ENCODE measurements at places on chromosomes 2 and 18.

DNA sequence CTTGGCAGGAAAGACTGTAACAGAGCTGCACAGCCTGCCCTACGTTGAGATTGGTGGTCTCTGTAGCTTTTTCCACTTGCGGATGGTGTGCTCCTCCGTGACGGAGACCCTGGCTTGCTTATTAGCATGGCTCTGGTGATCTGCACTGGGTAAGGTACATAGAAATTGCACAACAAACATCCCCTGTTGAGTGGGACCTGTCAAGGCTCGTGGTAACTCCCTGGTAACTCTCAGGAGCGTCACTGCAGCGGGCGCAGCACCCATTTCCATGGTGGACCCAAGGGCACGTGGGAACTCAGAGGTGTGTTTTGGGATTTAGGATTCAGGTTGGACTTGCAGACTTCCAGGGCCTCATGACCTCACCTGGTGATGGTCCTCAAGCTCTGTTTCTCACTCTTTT lies 1.1 kb downstream of the TRAF3IP1 start:
- no peak for DNase-seq

DNA sequence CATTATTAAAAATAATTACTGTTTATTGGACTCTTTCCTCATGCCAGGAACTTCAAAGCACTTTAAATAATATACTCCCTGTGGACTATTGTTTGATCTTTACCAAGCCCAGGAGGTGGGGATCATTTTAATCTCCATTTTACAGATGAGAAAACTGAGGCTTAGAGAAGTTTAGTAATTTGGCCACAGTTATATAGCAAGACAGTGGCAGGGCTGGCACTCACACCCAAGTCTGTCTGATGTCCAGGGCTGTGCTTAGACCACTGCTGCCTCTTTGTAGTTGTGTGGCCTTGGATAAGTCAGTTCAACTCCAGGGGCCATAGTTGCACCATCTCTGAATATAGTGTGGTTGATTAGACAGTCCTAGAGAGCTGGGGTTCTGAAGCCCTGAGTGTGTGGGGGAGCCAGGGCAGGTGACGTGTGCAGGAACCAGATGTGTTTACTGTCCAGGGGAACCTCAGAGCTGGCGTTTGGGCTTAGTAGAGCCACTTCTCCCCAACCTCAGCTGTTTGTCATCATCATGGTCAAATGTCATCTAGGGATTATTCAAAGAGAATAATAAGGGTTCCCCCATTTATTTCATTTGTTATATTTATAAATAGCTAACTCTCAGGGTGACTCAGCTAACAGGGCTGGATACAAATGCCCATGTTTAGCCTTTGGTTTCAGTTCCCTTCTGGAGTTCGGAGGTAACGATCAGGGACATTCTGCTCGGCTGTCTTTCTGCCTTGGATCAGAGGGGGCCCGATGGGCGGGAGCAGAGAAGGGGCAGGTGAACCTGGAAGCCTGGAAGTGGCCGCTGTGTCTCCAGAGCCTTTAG lies 68.0 kb downstream of the BOLA3 start:
- no peak for DNase-seq

GRCh38 chr2:127614246-127614645 lies 31.7 kb upstream of the GPR17 start:
- no peak for DNase-seq

- DNase-seq: no peak
Measured at GRCh38 chr2:121137571-121137970, 147.4 kb downstream of the TFCP2L1 start.

- DNase-seq: peak; percentile 84
Measured at GRCh38 chr2:128306081-128306930, 12.4 kb downstream of the HS6ST1 start.

DNA sequence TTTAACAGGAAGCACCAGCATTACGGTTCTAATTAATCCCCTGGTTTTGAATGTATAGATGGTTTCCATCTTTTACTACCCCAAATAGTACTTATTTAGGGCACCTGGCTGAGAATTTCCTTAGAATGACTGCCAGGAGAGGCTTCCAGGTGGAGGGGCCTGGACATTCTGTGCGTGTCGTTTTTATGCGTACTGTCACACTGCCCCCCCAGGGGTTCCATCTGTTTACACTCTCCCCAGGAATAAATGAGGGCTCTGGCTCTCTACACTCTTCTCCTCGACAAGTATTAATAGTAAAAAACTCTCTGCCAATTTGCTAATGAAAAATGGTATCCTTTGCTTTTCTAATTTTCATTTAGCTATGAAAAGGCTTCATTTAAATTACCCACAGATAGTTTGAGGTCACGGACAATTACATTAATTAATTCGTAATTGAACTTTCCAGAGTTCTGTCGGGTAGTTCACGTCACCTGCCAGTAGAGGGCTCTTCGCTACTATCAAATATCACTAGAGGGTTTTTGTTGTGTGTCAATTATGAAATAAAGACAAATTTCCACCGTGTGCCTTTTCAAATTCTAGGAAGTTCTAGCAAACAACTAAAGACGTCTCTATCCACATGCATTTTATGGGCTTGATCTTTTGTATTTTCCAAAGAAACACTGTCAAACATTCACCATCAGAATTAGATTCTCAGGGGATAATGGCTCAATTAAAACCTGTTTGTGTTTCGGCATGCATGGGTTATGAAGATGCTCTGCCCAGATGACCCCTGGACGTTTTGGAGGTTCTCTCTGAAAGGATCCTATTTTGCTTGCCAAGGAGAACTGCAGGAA lies 88.8 kb upstream of the ASB18 start:
- DNase-seq: peak; percentile 30

DNA sequence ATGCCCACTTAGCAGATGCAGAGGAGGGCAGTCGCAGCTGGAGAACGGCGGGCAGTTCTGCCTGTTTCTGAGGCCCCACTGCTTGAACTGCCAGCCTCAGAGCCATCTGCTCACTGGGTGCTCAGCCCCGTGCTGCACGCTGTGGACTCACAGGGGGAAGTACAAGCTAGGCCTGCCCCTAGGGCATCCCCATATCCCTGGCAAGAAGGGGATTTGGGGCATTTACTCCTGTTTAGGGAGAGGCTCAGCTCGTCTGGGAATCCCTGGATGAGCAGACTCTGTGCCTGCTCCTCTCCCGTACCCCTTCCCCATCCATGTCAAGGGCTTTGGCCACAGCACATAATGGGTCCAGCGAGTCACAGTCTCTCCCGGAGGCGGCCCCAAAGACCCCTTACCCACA lies 169.8 kb upstream of the PKDCC start:
- DNase-seq: no peak

DNA sequence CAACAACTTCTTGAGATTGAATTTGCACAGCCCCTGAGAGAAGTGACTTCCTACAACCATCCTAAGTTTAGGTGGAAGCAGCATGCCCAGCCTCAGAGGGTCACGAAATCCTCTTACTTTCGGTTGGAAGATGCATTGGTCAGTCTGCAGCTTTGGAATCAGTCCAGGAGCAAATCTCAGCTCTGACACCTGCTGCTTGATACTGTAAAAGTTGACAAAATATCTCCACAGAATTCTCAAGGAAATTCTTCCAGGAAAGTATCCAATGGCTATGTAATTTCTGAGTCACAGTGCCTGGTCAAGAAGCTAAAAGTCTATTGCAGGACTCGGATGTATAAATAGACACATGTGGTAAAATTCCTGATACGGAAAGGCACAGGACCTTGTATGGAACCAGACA lies 414.5 kb upstream of the GYPC start:
- no peak for DNase-seq

- DNase-seq: no peak
Measured at GRCh38 chr18:50377061-50377798, 2.4 kb downstream of the SKA1 start.

GRCh38 chr2:152062125-152063091 lies 36.4 kb downstream of the CACNB4 start:
- no peak for DNase-seq

GRCh38 chr18:47120428-47120827 lies 29.9 kb downstream of the HDHD2 start:
- DNase-seq: no peak

- no peak for DNase-seq
Measured at GRCh38 chr2:28366496-28367282, 26.0 kb upstream of the FOSL2 start.

DNA sequence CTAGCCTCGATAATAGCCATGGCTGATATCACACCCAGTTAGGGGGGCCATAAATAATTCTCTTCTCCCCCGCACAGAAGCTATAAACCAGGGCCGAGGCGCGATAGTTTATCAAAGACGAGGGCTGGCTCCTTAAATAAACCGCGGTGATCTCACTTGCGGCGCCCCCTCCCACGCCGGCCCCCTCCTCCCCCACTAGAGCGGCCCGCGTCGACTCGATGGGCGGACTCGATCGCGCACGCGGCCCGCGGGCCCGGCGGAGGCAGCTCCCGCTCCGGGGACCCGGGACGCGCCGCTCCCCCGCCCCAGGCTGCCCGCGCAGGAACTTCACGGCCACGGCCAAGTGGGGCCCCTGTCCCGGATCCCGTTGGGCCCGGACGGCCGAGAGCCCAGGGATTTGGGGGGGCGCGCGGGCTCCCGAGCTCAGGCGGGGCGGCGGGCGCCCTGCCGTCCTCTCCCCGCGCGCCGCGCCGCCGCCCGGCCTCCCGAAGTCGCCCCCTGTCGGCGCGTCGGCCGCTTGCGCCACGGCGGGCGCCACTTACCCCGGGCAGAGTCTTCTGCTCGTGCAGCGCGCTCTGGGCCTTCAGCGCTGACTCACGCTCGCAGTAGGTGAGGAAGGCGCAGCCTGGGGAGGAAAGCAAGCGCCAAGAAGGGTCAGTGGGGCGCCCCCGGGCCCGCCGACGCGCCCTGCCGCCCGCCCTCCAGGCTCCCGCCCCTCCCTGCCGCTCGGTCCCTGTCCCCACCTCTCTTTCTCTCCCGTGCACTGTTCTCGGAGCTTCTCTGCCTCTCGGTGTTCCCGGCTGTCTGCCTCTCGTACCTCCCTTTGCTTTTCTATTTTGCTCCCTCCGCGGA lies 80.4 kb downstream of the CELF4 start:
- DNase-seq: no peak

GRCh38 chr18:52343138-52343537 lies 3.1 kb downstream of the DCC start:
- DNase-seq: peak; percentile 72

DNA sequence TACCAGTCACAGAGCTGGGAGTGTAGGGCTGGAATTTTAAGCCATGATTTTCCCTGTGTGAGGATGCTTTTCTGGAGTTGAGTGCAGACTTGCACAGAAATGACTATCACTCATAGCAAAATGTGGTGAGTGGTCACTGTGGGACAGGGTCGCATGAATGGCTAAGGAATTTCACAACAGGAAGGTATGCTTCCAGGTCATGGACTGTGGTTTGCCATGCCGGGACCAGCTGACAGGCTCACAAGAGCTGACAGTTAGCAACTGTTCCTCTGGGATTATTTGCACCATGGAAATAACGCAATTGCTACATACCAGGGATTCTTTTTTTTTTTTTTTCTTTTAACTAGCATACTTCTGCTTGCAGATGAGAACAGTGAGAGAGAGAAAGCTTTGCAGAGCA lies 3.8 kb upstream of the UXS1 start:
- no peak for DNase-seq

DNA sequence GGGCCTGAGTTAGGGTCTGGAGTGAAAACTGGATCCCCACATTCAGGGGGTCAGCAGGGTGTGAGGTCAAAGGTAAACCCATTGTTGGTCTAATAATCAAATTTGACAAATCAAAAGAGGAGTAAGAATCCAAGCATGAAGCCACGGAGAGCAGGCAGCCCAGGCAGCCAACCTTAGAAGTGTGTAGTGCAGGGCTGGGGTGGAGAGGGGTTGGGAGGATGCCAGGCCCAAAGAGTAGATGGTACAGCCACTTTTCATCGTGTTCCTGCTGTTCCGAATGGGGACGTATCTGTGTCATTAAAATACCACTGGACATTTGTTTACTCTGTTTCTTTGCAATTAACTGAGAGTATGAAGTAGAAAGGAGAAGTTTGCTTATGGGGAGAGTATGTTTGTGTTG lies 16.5 kb upstream of the SPTBN1 start:
- DNase-seq: no peak

GRCh38 chr2:142041105-142041504 lies 89.7 kb downstream of the LRP1B start:
- DNase-seq: no peak

GRCh38 chr2:239719791-239720360 lies 305.3 kb downstream of the NDUFA10 start:
- DNase-seq: no peak

DNA sequence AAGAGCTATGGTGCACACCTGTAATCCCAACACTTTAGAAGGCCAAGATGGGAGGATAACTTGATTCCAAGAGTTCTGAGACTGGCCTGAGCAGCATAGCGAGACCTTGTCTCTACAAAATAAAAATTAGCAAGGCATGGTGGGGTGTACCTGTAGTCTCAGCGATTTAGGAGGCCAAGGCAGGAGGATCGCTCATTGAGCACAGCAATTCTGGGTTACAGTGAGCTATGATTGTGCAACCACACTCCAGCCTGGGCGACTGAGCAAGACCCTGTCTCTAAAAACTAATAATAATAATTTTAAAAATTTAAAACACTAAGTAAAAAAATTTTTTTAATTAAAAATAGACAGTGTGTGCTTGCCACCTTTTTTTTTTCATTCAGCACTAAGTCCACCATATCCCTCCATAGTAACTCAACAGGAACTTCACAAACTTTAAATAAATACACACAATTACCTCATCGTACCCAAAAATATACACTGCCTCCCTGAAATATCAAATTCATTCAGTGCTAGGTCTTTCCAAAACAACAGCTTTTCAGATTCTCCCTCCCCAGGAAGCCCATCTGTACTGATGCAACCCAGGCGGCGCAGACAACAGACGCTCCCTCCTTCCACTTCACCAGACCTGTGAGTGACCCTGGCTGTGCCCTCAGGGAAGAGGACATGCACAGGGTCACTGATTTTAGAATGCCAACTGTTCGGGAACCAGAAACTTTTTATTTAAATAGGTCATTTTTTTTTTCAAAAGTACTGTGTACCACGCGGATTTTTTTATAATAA lies 29.6 kb downstream of the FAM168B start:
- DNase-seq: no peak

GRCh38 chr18:4125627-4126230 lies 329.4 kb downstream of the DLGAP1 start:
- no peak for DNase-seq

DNA sequence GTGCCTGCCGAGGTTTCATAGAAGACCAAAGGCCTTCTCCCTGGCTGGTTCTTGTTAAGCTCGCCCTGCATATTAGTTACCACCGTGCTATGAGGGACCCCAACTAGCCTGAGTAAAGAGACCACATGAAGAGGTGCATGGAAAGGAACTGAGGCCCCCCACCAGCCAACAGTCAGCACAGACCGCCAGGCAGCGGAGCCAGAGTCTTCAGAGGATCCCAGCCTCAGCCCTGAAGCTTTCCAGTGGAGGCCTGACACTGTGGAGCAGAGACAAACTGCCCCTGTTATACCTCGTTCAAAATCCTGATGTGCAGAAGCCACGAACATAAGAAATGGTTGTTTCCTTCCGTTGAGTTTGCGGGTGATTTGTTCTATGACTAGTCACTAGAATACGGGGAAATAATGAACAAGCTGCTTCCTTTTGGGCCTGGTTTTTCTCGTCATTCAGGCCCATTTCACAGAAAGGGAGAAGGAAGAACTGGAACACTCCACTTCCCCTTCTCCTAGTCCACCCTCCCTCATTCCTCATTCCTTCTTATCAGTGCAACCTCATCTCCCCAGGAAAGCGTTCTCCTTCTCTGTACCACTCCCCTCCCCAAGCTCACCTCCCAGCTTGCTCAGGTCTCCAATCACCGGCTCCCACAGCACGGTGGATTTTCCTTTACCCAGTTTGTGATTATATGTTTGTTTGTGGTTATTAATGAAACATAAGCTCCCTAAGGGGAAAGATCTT lies 3.0 kb upstream of the GLI2 start:
- DNase-seq: no peak

- DNase-seq: no peak
Measured at GRCh38 chr2:199462347-199462955, 4.7 kb upstream of the SATB2 start.

- no peak for DNase-seq
Measured at GRCh38 chr2:126658905-126659561, 3.1 kb downstream of the GYPC start.

Data from NCI-H748 treated with DMSO at 0.1 percent for 48 hours (cell line).